ENCODE measurements at places on chromosomes 1 and 21.

- DNase-seq, result peak; percentile 40
- H3K27me3 ChIP-seq, result no peaks in the 10 kb centered on the region
- H3K27ac ChIP-seq, result no peak overlapping the region
- peaks cover 10% of the 10 kb centered on the region for H3K36me3 ChIP-seq
- no peak overlapping the region for H3K4me3 ChIP-seq
These were observed 53.3 kb downstream of the EIF4G3 start for GRCh38 chr1:21123287-21123948.

GRCh38 chr1:42759114-42759513 is 7.7 kb downstream of the P3H1 start:
- H3K4me1 ChIP-seq, result peaks cover 5% of the 10 kb centered on the region
- no peaks in the 10 kb centered on the region for H3K27me3 ChIP-seq
- H3K36me3 ChIP-seq, result peaks cover 79% of the 10 kb centered on the region
- DNase-seq, result no peak
- H3K4me3 ChIP-seq, result no peak overlapping the region

DNA sequence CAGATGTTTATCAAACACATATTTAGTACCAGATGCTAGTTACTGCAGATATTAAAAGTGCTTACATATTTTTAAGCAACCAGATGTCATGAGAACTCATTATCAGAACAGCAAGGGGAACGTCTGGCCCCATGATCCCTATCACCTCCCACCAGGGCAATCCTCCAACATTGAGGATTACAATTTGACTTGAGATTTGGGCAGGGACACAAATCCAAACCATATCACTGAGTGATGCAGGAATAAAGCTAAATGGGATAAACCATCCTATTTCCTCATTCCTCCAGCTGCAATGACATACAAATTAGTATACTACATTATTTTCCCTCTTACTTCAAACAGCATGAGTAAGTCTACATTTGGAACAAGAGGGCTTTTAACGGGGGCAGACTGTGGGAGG is 3.1 kb upstream of the KCNK2 start:
- peaks cover 28% of the 10 kb centered on the region for H3K27me3 ChIP-seq
- peaks cover 18% of the 10 kb centered on the region for H3K4me1 ChIP-seq
- H3K27ac ChIP-seq, result no peak overlapping the region
- H3K36me3 ChIP-seq, result no peaks in the 10 kb centered on the region

DNA sequence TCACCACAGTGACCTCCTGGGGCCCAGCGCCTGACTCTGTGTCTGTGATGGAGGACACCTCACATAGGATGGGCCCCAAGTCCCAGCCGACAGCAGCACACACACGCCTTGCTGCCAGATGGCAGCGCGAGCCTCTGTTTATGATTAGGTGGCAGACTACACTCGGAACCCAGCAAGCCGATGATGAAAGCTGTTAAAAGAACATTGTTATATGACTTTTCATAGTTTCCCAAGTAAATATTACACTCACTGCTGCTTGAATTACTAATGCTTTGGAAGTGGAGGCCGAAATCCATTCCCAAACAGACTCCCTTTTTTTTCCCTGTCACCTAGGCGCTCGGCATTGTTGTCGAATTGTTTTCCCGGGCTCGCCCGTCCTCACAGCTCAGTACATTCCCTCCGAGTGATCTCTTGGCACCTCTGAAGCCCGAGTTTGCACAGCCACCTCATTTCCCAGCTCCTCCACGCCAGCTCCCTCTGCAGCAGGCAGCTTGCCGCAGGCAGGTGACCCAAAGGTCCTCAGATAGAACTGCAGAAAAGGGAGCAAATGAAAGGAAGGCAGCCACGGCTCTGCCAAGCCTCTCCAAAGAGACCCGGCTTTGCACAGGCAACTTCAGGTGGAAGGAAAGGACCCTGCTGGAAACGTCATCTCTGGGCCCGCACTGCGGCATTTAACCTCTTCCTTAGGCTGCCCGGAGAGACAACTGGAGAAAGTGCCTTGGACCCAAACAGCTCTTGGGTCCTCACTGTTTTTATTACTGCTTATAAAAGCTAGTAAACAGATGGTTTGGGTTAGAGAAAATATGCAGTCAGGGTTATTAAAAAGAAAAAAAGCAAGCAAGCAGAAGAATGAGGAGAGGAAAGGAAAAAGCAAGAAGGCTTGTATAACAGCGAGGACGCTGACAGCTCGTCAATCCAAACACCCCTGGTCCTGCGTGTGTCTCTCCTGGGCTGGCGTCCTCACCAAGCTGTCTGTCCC is 72.2 kb upstream of the SLC25A33 start:
- DNase-seq, result no peak
- H3K36me3 ChIP-seq, result no peaks in the 10 kb centered on the region
- no peaks in the 10 kb centered on the region for H3K4me1 ChIP-seq
- no peak overlapping the region for H3K4me3 ChIP-seq

GRCh38 chr1:34370748-34371147 is 194.0 kb downstream of the C1orf94 start:
- H3K4me1 ChIP-seq, result no peaks in the 10 kb centered on the region
- no peak overlapping the region for H3K4me3 ChIP-seq
- peaks cover 73% of the 10 kb centered on the region for H3K27me3 ChIP-seq
- H3K36me3 ChIP-seq, result no peaks in the 10 kb centered on the region
- no peak for DNase-seq

DNA sequence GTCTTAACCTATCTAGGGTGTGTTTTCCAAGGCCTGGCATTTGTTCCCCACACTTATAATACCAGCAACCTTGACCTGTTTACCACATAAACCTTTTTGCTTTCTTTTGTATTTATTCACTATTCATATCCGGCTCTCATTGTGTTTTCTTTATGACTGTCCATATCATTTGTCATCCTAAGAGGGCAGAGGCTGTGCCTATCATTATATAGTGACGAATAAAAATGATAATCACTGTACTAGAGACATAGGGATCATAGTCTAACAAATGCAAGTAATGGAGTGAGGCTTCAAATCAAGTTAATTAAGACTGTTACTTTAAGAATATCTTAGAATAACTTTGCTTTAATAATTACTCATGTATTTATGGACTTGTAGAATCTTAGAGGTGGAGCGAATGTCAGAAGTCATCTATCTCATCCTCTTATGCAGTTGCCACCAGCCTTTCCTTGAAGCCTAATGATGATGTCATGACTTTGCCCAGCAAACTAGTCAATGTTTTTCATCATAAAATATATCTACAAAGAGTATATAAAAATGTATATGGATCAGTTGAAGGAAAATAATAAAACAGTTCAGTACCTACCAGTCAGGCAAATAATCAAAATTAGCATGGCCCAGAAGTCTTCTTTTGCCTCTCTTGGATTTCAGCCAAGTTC is 4.7 kb upstream of the ETV3 start:
- no peak overlapping the region for H3K27ac ChIP-seq
- no peaks in the 10 kb centered on the region for H3K36me3 ChIP-seq
- no peaks in the 10 kb centered on the region for H3K27me3 ChIP-seq
- no peak for DNase-seq
- H3K4me3 ChIP-seq, result no peak overlapping the region

- H3K4me3 ChIP-seq, result no peak overlapping the region
- no peak overlapping the region for H3K27ac ChIP-seq
- no peaks in the 10 kb centered on the region for H3K36me3 ChIP-seq
- peaks cover 8% of the 10 kb centered on the region for H3K4me1 ChIP-seq
- peaks cover 69% of the 10 kb centered on the region for H3K27me3 ChIP-seq
- no peak for DNase-seq
These were observed 22.4 kb upstream of the NPPB start for GRCh38 chr1:11880911-11881748.

DNA sequence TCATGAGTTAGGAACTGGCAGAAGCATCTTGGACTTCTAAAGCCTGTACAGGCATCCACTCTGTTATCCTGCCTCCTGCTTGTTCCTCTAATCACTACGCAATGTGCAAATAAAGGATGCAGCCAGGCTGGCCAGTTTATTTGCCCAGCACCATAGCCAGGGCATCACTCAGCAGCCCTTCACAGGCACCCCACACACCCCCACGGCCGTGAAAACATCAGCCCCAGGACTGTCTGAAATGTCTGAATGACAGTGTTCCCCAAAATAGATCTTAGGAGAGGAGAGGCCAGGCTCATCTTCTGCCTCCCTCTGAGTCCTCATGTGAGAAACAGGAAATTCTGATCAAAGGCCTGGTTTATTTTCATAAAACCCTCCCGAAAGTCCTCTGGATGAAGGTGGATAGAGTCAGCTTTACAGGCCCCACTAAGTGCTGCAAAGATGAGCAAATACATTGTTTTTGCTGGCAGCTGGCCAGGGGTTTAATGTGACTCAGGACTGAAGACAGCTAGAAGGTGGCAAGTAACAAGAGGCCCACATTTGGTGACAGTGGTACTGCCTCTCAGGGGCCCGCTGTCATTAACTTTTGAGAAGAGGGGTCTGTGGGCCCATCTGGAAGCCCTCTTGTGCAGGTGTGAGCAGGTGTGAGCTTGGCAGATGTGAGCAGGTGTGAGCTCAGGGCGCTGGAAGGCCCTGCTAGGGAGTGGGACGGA is 32.9 kb downstream of the GRHL3 start:
- H3K27ac ChIP-seq, result no peak overlapping the region
- peak; percentile 61 for DNase-seq
- no peak overlapping the region for H3K4me3 ChIP-seq
- H3K27me3 ChIP-seq, result peaks cover 21% of the 10 kb centered on the region
- H3K36me3 ChIP-seq, result peaks cover 4% of the 10 kb centered on the region

DNA sequence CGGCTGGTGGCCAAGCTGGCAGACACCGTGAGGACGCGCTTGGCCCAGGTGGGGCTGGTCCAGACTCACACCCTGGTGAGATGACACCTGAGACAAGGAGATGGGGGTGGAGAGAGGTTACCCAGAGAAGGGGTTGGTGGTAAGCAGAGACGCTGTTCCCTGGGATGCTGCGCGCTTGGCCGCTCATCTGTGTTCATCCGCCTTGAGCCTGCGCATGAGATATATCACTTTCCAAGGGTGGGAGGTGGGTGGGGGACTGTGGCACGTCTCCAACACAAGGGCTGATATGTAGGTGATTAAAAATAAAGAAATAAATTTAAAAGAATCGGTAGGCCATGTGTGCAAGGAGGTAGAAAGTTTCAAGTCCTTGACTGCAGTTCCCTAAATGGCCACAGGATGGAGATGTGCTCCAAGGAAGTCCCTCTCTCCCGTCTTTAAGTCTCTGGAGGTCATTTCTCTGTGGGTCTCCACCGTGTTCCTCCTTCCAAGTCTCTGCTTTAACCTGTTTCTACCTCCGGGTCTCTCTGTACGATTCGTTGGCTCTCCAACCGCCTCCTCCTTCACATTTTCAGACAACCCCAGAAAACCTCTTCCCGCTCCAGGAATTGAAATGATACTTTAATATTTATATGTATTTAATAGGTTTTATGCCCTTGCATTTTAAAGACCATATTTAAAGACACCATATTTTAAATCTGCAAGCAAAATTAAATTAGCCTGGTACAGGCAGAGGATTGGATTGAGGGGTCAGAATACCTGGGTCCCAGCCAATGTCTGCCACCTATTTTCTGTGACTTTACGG is 4.5 kb downstream of the TTC24 start:
- H3K36me3 ChIP-seq, result no peaks in the 10 kb centered on the region
- peak; percentile 82 for DNase-seq
- H3K27ac ChIP-seq, result no peak overlapping the region
- no peak overlapping the region for H3K4me3 ChIP-seq
- peaks cover 34% of the 10 kb centered on the region for H3K27me3 ChIP-seq

Measured in mesenchymal stem cell (in vitro differentiated cells and primary cell).